C1 segment of cervical spinal cord (tissue), 14 donors: ENCODE measurements at places on chromosomes 16 and 17.

DNA sequence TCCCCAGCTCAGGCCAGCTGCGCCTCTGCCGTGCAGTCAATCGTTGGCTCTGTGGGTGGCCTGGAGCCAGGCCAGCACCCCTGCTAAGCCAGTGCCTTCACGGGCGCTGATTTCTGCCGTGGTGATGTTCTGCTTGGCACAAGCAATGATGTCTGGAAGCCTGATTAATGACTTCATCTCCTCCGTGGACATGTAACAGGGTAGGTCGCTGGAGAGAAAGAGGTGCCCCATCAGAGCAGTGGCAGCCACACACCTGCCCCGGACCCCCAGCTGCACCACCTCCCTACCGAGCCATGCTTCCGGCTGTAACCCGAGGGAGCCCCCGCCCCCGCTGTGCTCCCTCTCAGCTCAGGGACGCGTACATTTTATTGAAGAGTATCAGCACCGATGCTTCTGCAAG is 1.9 kb downstream of the ARL16 start:
- no peak for DNase-seq

DNA sequence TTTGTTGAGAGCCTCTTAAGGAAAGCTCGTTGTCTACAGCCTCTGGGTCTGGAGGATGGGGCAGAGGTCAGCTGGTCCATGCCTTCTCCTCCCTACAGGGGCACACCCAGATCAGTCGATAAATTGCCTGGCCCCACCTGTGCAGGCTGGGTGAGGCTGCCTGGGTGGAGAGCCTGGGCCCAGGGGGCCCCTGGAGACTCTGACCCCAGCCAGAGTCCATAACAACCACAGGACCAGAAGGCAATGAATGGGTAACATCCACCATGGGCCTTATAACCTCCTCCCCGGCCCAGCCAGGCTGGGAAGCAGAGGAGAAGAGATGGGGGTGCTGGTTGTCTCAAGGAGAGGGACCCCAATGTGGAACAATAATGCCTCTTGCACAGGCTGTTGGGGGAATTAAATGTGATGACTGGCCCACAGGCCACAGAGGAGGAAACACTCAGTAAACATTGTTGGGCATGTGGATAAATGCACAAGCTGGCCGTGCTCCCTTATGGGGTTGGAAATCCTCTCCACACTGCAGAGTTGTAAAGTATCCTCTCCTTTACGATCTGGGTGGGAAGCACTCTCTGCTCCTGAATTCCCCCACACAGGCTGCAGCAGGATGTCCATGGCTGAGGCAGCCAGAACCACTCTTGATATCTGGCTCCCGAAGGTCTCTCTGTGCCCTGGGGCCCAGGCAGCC is 56.7 kb upstream of the TOB1 start:
- DNase-seq, result no peak

- no peak for DNase-seq
Observed at GRCh38 chr17:43901861-43902589, 5.3 kb downstream of the MPP2 start.

DNA sequence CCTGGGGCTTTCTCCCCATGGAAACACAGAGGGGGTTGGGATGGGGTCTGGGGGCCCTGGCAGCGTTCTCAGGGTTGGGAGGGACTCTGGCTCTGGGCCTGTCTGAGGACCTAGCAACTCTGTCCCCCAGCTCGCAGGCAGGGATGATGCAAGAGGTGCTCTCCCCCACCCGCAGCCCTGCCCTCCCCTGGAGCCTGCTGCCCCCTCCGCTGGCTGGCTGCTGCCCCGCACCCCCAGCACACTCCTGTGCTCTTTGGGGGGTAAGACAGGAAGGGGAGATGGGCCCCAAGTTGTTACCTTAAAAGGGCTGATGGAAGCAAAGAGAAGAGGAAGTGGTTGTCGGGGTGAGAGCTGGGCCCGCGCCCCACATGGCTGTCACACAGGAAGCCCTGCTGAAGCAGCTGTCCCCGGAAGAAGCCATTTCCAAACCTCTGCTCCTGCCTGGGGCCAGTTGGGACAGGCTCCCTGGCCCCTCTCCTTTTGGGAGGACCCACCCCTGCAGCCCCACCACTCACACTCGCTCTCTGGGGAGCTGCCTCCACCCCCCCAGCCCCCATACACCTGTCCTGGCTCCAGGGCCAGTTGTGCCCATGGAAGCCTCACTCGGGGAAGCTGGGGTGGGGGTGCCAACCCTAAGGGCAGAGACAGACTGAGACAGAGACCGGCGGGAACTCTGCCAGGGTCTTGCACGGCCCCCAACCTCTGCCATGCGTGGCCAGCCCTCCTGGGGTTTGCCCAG is 2.5 kb downstream of the CORO1A start:
- DNase-seq, result no peak

DNA sequence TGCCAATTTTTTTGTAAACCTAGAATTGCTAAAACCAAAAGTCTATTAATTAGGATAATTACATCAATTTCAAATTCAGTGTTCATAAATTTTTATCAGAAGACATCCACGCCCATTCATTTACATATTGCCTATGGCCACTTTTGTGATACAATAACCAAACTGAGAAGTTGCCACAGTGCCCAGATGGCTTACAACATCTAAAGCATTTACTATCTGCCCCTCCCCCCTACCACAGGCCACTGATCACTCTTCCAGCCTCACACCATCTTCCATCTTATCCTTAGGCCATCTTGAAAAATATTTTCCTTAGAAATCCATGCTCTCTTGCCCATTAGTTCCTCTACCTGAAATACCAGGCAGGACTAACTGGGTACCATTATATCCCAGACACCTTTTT is 6.3 kb upstream of the PRKAR1A start:
- no peak for DNase-seq

- no peak for DNase-seq
Observed at GRCh38 chr16:65409510-65409909, 287.6 kb upstream of the CDH11 start.

GRCh38 chr17:75404223-75404730 is 1.2 kb downstream of the GRB2 start:
- peak; percentile 18 for DNase-seq

DNA sequence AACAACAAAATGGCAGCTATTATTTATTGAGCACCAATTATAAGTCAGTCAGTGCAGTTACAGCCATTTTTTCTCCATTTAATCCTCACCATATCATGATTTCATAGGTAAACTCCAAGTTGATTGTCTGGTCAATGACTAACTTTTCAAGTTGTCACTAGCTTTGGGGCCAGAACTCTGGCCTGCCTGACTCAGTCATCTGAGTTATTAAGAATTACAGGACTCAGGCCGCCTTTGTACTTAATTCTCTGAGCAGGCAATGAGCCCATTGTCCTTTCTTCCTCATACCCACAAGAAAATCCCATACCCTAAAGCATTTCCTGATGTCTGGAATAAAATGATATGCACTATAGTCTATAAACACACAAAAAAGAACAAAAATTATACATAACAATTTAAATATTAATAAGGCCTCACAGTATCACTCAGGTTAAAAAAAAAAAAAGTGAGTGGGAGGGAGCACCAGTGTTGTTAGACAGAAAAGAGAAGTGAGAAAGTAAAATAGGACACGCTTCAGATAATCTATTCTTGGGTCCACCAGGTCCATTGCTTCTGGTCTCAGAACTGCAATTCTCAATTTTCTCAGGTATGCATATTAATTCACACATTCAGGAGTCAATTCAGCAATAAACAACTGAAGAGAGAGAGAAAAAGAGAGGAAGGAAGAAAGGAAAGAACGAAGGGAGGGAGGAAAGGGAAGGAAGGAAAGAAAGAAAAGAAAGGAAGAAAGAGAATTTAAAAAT is 70.2 kb downstream of the SPAG9 start:
- DNase-seq, result no peak

DNA sequence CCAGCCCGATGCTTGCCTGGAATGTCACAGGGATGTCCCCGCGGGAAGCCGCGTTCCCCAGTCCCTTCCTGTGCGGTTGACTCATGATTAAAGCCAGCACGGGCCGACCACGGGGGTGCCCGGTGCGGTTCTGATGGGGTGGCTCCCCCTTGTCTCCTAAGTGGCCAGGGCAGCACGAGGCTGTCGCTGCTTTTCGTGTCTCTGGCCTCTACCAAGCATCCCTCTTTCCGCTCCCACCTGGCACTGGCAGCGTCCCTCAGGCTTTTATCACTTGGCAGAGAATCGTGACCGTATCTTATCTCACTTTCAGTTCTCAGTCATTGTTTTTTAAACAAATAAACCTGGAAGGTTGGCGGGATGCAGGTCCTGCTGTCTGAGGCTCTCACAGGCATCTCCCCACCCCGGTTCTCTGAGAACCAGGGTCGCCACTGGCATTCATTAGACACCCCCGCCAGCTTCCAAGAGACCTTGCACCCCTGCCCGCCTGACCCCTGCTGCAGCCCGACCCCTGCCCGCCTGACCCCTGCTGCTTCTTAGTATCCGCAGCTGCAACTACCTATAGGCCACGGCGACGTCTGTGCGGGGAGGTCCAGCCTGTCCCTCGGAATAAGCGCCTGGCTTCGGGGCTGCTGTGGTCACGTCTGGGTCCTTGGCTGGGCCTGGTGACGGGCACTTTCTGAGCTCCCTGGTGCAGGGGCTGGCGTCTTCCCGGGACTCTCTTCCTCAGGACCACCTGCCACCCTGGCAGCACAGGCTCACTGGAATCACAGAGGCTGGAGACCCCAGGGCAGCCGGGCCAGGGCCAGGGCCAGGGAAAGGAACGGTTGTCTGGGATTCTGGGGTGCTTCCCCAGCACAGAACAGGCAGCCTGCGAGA is 7.5 kb downstream of the C1QTNF8 start:
- DNase-seq, result no peak

DNA sequence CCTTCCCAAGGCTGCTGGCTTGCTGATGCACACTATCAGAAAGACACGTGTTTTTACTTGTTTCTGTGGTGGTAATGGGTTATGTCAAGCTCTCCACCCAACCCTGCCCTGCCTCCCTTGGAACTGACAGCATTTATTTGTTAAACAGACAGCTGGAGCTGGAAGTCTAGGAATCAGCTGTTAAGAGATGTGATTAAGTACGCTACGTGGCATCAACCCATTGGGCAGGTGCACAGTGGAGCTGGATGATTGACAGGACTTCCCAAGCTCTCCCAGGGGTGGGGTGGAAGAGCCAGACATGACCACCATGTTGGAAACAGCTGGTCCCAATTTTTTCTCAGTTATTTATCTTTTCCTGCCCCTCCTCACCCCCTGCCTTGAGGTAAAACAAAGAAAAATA is 49.4 kb downstream of the ADAMTS18 start:
- no peak for DNase-seq

- no peak for DNase-seq
Observed at GRCh38 chr16:64590513-64590912, 531.4 kb downstream of the CDH11 start.

DNA sequence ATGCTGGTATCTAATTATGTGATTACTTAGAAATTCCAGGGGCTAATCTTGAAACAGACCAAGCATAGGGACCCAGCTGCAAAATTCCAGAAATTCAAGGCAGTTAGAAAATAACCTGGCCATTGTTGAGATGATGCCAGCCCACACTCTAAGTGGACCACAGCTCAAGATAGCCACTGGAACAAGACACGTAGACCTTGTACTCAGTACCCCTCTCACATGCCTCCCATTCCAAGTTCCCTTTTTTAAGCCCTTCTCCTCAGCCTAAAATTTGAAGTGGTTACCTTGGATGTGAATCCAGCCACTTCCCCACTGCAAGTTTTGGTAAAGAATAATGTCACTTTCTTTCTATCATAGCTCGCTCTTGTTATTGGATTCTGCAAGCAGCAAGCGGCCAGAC is 4.1 kb upstream of the ZNF19 start:
- no peak for DNase-seq

DNA sequence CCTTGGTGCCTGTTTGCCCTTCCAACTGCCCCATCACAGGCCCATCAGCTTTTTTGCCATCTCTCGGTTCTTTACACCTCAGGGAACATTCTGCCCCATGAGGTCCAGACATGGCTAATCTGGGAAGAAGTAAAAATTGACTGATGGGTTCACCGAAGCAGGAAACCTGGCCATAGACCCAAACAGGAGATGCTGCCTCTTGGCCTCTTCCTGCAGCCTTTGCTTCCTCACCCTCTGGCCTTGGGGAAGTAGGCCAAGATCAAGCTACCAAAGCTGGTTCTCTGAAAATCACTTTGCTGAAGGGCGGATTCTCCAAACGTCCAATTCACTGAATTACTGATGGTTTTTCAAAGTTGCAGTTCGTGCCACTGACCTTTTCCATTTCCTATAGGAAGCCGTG is 56.1 kb downstream of the ARSG start:
- DNase-seq, result no peak

GRCh38 chr17:63399856-63400255 is 46.2 kb downstream of the CYB561 start:
- DNase-seq, result no peak

DNA sequence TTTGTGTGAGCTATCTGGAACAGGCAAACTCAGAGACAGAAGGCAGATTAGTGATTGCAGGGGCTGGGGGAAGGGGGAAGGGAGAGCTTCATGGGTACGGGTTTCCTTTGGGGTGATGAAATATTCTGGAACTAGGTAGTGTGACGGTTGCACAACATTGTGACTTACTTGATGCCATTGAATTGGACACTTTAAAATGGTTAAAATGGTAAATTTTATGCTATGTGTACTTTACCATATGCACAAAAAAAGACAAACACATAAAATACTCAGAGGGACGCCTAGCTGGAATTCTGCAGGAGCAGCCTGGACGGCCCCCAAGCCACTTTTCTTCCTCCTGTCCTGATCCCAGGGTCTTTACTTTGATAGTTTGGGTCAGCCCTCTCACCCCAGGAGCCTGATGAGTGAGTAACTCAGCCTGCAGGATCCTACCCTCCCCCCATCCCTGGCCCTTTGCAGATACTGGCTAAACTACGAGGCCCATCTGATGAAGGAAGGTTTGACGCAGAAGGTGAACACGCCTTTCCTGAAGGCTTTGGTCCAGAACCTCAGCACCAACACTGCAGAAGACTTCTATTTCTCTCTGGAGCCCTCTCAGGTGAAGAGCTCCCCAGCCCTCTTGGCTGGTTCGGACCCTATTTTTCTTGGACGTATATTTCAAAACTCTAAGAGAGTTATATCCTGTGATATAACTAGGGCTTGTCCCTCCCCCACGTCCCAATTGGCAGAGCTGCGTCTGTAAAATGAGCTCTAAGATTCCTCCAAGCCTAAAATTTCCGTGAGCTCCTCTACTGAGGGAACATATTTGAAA is 7.8 kb downstream of the ADGRG3 start:
- no peak for DNase-seq

GRCh38 chr17:364308-364707 is 11.7 kb upstream of the RPH3AL start:
- no peak for DNase-seq

DNA sequence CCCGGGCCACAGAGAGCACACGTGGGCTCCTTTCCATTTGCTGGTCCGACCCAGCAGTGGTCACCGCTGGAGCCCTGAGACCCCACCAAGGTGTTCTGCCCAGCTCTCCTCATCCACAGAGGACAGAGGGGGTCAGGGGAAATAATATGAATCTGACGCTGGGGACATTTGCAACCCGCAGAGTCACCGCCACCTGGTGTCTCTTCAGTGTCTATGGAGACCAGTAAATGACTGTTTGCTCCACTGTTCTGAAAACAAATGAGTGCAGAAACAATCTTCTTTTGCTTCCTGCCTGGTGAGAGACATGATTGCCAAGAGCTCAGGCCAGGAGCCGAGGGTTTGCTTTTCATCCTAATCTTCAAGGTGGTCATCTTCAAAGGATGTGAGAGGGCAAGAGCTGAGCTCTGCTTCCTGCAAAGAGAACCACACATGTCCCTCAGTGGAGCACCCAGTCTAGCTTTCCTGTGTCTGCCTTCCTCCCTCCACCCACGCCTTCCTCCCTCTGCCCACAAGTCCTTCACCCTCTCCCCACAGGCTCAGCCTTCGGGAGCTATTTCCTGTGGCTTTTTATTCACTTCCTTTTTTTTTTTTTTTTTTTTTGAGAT is 14.7 kb upstream of the KLHDC4 start:
- DNase-seq, result peak; percentile 9
